Activated T-cell treated with anti-CD3 and anti-CD28 coated beads for 4 hours (primary cell): ENCODE measurements at places on chromosomes 12 and 14.

DNA sequence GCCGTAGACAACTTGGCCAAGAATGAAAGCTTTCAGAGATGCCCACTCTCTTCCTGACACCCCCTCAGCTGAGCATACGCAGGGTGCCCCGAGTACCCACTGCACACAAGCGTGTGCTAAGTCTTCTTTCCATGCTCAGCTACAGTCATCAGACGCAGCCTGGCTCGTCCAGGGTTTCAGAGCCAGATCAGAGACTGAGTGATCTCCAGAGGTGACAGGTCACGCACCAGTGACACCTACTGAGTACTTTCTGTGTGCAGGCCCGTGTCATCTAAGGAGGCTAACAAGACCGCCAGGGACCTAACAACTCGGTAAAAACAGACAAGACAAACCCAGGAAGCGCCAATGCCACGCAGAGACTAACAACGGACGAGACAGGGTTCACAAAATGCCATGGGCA is 25.1 kb downstream of the STX2 start:
- DNase-seq: no peak

GRCh38 chr12:60240891-60241290 is 645.1 kb downstream of the SLC16A7 start:
- DNase-seq: no peak

- DNase-seq: no peak
Measured at GRCh38 chr12:90978117-90978770, 23.3 kb upstream of the CCER1 start.

DNA sequence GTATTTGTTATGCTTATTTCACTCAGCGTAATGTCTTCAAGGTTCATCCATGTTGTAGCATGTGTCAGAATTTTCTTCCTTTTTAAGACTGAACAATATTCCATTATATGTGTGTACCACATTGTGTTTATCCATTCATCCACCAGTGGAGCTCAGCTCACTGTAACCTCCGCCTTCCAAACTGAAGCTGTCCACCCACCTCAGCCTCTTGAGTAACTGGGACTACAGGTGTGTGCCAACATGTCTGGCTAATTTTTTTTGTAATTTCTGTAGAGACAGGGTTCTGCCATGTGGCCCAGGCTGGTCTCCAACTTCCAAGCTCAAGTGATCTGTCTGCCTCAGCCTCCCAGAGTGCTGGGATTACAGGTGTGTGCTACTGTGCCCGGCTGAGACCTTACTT is 21.1 kb downstream of the CCDC77 start:
- DNase-seq: no peak

- no peak for DNase-seq
Measured at GRCh38 chr12:42119085-42119633, 25.5 kb downstream of the GXYLT1 start.

DNA sequence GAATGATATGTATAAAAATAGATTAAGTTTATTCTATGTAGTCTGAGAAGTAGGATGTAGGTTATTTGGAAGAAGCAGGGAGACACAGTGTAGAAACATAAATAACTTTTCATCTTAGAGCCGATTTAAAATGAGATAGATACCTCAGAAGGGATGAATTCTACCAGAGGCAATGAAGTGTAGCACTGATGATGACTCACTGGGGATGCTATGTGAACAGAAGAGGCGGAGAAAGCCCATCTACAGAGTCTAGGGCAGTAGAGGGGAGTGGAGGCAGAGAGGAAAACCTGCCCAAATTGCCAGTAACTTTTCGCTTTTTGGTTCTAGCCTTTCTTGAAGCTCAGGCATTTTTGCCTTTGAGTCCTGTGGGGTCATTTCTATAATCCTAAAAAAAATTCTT is 451.8 kb downstream of the ATP23 start:
- DNase-seq: no peak

DNA sequence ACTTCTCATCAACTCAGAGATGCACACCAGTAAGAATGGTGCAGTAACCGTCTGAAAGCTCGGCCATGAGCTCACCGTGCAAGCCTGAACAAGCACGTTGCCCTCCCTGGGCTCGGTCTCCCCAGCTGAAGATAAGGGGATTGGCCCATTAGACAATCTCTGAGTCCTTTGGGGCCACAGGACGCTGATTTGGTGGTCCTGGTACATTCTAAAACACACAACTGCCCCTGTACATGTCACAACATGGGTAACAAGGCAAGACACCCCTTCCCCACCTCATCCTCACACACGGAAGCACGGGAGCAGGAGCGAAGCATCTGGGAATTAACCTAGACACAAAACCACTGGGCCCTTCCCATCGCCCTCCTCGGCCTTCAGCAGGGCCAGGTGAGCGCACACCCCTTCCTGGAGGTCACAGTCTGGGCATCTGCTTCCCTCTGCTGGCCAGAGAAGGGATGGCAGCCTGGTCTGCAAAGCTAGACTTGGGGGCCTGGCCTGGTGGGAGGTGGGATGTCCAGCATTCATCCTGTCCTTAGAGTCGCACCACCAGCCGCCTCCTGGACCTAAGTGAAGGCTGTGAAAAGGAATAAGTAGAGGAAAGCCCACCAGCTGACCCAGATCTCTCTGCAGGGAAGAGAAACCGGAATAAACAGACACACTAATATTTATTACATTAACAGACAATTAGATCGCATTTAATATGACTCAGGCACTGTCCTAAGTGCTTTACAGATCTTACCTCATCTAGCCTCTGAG is 18.9 kb upstream of the SMUG1 start:
- peak; percentile 71 for DNase-seq

- no peak for DNase-seq
Measured at GRCh38 chr14:75310295-75311111, 31.9 kb downstream of the FOS start.

GRCh38 chr12:128871516-128871892 is 18.2 kb downstream of the GLT1D1 start:
- no peak for DNase-seq

DNA sequence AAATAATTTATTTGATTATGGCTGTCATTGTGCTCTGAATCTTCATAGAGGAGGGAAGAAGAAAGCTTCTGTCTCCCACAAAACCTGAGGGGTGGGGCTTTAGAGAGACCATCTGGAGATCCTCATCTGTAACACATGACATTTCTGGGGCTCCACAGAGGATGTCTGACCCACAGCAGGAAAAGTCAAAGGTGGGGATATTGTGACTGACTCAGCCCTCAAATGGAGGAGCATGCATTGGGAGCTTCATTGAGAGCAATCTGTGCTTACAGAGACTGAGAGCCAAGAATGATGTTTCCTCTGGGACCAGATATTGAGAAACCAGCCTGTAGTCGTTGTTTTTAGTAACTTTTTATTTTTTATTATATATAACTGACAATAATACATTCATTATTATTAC is 158.7 kb downstream of the SYT1 start:
- no peak for DNase-seq

DNA sequence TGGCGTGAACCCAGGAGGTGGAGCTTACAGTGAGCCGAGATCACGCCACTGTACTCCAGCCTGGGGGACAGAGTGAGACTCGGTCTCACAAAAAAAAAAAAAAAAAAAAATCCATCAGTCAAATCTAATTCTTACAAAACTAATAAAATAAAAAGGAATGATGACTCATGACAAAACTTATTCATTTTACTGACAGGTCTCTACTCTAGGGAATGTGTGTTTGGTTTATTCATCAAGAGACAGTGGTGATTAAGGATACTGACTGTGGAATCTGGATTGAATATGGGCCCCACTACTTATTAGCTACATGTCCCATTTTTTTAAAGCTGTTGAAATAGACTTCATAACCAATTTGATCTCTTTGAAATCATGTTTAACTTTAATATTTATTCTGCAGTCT is 29.3 kb upstream of the GAS2L3 start:
- no peak for DNase-seq

GRCh38 chr12:4591180-4591687 is 29.2 kb downstream of the DYRK4 start:
- DNase-seq: no peak

GRCh38 chr12:132204063-132204792 is 60.0 kb downstream of the NOC4L start:
- DNase-seq: no peak

DNA sequence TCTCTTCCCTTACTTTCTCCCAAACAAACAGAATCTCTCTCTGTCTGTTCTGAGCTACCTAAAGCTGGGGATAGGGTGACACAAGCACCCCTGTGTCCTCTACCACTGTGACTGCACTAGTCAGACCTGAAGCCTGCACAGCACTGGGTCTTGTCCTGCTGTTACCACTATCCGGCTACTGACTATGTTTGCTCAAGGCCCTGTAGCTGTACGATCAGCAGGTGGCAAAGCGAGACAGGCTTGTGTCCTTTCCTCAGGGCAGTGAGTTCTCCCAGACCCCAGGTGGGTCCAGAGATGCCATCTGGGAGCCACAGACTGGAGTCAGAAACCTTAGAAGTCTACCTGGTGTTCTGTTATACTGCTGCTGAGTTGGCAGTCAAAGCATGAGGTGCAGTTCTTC is 116.4 kb downstream of the NUBPL start:
- no peak for DNase-seq

DNA sequence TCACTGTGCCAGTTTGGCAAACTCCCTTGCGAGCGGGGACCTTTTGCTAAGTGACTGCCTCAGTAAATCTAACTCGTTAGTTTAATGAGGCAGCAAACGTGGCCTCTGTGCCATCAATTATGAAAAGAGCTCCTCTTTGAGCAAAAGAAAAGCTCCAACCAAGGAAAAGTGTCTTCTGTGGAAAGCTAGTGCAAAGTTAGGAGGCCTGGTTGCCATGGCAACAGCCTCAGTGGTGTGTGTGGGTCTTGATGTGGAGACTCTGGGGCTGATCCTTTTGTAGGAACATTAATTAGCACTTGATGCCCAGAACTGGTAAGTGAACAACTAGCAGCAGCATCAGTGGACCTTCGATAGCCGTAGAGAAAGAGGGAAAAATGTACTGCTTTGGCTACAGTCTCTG is 145.7 kb downstream of the CHST11 start:
- DNase-seq: no peak

DNA sequence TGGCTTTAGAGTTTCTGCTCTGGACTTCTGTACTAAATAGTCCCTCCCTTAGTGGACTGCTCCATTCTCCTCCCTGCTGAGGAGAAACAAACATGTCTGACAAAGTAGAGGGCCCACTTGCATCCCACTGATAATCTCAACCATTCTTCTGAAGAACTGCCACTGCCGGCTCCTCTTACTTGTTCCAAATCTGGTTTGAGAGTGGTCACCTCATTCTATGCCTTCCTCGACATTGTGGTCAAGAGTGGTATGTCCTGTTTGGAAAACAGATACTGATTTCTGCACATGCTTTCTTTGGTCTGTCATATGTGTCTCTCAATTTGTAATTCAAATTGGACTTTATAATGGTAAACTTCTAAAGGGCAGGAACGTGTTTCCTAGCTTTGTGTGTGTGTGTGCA is 36.3 kb upstream of the PLEKHA5 start:
- DNase-seq: no peak

- DNase-seq: peak; percentile 36
Measured at GRCh38 chr12:6828781-6829535, 751 bp downstream of the P3H3 start.

GRCh38 chr12:39062266-39062996 is 157.0 kb upstream of the CPNE8 start:
- no peak for DNase-seq

- DNase-seq: peak; percentile 91
Measured at GRCh38 chr12:102061560-102062418, at the start of gene WASHC3. WASHC3 (minus strand) TSS chr12:102061991; CDS start chr12:102061962, 29 bp downstream.

GRCh38 chr12:51926064-51926632 is 18.8 kb downstream of the ACVRL1 start:
- no peak for DNase-seq

- DNase-seq: no peak
Measured at GRCh38 chr12:127509066-127509778, 757.7 kb upstream of the TMEM132C start.

GRCh38 chr14:89616852-89617341 is 199.9 kb upstream of the FOXN3 start:
- DNase-seq: no peak

- no peak for DNase-seq
Measured at GRCh38 chr14:52463375-52463774, 88.9 kb downstream of the TXNDC16 start.

GRCh38 chr12:121990692-121991603 is 30.7 kb upstream of the BCL7A start:
- DNase-seq: no peak

- no peak for DNase-seq
Measured at GRCh38 chr14:104830781-104831180, 29.9 kb downstream of the ZBTB42 start.

GRCh38 chr12:50351120-50352043 is 45.0 kb downstream of the FAM186A start:
- DNase-seq: no peak

DNA sequence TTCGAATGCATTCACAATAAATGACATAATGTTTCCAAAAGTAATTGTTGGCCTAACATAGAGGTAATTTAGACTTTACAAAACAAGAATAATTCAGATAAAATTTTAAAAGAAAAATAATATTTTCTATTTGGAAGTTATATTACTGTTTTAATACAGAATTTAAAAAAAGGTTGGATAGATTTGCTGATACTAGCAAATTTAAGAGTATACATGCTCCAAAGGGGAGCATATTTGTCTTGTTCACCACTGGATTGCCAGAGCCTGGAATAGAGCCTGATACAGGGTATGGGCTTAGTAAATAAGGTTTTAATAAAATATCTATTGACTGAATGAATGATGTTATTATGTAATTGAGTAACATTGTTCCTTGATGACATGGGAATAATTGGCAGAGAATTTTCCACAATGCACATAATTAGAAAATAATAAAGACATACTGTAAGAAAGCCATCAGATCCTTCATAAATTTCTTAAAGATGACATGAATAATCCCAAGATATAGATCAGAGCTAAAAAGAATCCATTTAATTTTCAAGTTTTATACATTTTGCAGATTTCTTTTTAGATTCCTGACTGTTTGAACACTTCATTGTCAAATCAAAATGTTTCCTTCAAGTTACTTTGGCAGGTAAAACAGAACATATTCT is 305.3 kb downstream of the SLC6A15 start:
- no peak for DNase-seq

- DNase-seq: no peak
Measured at GRCh38 chr12:94207467-94207848, 59.1 kb downstream of the PLXNC1 start.

GRCh38 chr14:95998656-95999055 is 40.5 kb upstream of the C14orf132 start:
- DNase-seq: no peak

- no peak for DNase-seq
Measured at GRCh38 chr14:102491366-102491765, 18.2 kb downstream of the ANKRD9 start.

- no peak for DNase-seq
Measured at GRCh38 chr14:91258011-91258618, 13.6 kb upstream of the GPR68 start.

- no peak for DNase-seq
Measured at GRCh38 chr12:4909410-4909733, 333 bp upstream of the KCNA1 start.

- peak; percentile 63 for DNase-seq
Measured at GRCh38 chr12:130826151-130826801, 12.8 kb downstream of the STX2 start.

- no peak for DNase-seq
Measured at GRCh38 chr12:1078002-1078401, 87.0 kb downstream of the ERC1 start.
